ENCODE measurements at places on chromosomes 3 and 15. TPM values are rescaled to one million over a fixed set of nuclear protein-coding genes. Genes with fewer than 3 reads are reported as not detected.

- peak; percentile 70 for DNase-seq
These were observed 34.5 kb downstream of the CCDC12 start for GRCh38 chr3:46942076-46942475.

- no peak for DNase-seq
These were observed 48.0 kb upstream of the SLCO2A1 start for GRCh38 chr3:134077649-134078161.

- DNase-seq: no peak
These were observed 230.2 kb downstream of the GBE1 start for GRCh38 chr3:81531263-81531662.

- peak; percentile 76 for DNase-seq
These were observed 30.4 kb upstream of the SNRPA1 start for GRCh38 chr15:101325263-101326025.

DNA sequence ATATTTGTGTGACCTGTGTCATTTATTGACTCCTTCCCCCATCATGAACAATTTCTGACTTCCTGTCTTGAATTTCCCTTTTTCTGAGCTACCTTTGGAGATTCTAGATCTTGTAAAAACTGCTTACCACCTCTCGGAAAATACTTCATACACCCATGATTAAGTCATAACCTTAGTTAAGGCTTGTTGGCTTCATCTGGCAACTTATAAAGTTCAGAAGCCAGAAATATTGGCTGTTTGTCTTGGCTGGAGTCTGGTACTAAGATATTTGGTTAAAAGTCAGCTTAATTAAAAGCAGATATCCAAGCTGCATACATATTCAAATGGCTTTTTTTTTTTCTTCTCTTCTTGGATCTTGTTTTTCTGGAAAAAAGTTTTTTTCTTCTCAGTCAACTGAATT lies 37.3 kb upstream of the B3GALNT1 start:
- DNase-seq: no peak

- no peak for DNase-seq
These were observed 53.6 kb downstream of the PAK2 start for GRCh38 chr3:196793246-196793645.

- peak; percentile 66 for DNase-seq
These were observed 45.6 kb downstream of the DNASE1L3 start for GRCh38 chr3:58164906-58165821.

- no peak for DNase-seq
These were observed 5.1 kb downstream of the PROK2 start for GRCh38 chr3:71779674-71780377.

- DNase-seq: no peak
These were observed 31.9 kb upstream of the SPRED1 start for GRCh38 chr15:38220606-38221273.

DNA sequence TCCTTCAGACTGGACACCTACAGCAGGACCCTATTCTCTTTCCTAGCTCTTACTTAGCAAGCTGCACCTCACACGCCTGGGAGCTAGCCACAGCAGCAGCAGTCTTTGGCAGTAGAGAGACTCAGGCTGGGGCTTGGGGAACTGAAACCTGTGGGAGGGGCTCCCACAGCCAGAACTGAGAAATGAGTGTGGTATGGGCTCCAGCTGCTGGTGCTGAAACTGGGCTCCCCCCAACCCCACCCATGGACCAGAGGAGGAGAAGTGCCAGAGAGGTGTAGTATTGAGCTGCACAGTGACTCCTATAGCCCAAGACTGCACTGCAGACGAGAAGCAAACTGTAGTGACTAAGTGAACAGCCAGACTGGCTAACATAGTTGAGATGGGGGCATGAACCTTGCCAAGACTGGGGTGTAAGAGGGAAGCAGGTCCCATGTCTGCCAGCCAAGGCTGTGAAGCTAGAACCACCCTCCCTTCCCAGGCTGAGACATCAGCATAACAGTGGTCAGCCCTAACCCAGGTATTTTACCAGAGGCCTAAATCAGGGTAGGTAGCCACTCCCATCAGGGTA lies 62.5 kb downstream of the MYO5A start:
- peak; percentile 83 for DNase-seq

The C3orf85 gene
- not detected for total RNA-seq

The LXN gene
- total RNA-seq: 59.3 TPM

The CLCN2 gene
- total RNA-seq: 4.0 TPM

The PDZRN3 gene
- 71.9 TPM for total RNA-seq

The LSMEM2 gene
- total RNA-seq: 0.37 TPM

The TMCO5A gene
- total RNA-seq: not detected

The OR5H2 gene
- total RNA-seq: not detected

The VEPH1 gene
- total RNA-seq: 0.24 TPM

Data from posterior vena cava (tissue), 2 donors.